ENCODE measurements at places on chromosomes 3 and 15. TPM values are rescaled to one million over a fixed set of nuclear protein-coding genes. Genes with fewer than 3 reads are reported as not detected.

The SOX14 gene
- total RNA-seq: 0.21 TPM

The RHCG gene
- not detected for total RNA-seq

The GRAMD1C gene
- total RNA-seq: 1.3 TPM

The SPRED1 gene
- total RNA-seq: 32.6 TPM

The VIPR1 gene
- 11.3 TPM for total RNA-seq

The EFCAB12 gene
- total RNA-seq: 0.75 TPM

The POPDC2 gene
- 0.19 TPM for total RNA-seq

The BTLA gene
- total RNA-seq: not detected

The KBTBD8 gene
- 26.0 TPM for total RNA-seq

The LIPH gene
- total RNA-seq: not detected

The PARP15 gene
- total RNA-seq: 0.21 TPM

The GOLGA6B gene
- total RNA-seq: not detected

The ALAS1 gene
- 45.9 TPM for total RNA-seq

The LTK gene
- total RNA-seq: 0.38 TPM

The DUOXA2 gene
- total RNA-seq: not detected

The GADL1 gene
- total RNA-seq: 0.30 TPM

The SPSB4 gene
- total RNA-seq: 17.2 TPM

The FSD2 gene
- total RNA-seq: not detected

The CCR5 gene
- total RNA-seq: not detected

The PCOLCE2 gene
- total RNA-seq: 12.6 TPM

The SLC15A2 gene
- total RNA-seq: 2.0 TPM

The TNFSF10 gene
- not detected for total RNA-seq

The SLC22A14 gene
- not detected for total RNA-seq

The SNTN gene
- total RNA-seq: not detected

The CNTN4 gene
- total RNA-seq: 2.2 TPM

The RLBP1 gene
- not detected for total RNA-seq

The GOLGA6L7 gene
- not detected for total RNA-seq

Measured in H1 (cell line).